ENCODE measurements at places on chromosomes 7 and 10.

- DNase-seq: no peak
Measured at GRCh38 chr10:9331583-9332008, 1277.1 kb downstream of the GATA3 start.

DNA sequence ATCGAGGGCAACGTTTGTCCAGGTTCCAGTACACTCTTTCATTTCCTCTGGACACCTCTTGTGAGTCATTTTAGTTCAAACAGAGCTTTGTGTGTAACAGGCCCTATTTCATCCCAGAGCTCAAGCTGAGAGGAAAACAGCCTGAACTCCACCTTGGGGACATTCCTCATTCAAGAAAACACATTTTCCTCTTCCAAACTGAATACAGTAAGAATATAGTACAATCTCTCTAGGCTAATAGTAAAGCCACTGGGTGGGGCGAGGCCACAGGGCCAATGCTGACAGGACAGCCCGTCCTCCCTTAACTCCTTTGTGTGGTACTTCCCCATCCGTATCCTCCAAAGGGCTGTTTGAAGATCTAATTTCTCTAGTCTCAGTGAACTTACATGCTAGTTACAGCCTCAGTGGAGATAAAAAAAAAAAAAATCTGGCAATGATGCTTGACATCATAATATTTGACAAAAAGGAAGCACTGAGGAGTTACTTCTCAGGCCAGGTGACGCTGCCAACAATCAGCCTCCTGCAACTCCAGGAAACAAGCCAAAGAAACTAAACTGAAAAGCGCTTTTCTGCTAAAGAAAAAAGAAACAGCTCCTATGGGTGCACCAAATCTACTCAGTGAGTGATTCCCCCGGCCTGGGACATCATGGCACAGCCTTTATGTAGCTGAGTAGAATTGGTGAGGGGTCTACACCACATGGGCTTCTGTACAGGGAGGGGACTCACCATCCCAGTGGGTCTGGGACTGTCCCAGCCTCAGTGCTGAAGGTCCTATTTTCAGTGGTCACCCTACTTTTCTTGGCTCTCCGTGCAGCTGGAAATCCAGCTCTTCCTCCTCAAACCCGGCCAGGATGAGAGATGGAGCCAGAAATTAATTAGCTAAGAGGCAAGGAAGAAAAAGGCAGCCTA, 238.2 kb upstream of the NEBL start:
- DNase-seq: no peak

DNA sequence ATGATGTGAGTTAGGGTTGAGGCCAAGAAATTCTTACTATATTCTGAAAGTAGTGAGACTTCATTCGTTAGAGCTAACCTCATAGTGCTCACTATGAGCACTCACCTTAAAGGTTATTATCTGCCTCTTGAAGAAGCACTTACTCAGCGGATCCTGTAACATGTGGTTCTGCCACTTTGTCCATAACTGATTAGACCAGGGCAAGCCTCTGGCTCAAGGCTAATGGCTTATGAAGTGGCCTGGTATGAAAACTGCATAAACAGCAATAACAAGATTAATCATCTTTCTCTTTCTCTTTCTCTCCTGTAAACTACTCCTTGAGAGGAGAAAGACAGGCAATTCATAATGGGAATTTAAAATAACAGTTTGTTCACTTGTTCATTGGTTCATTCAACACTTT, 82.8 kb downstream of the MAPK8 start:
- DNase-seq: no peak

GRCh38 chr7:140039066-140039465, 23.7 kb downstream of the PARP12 start:
- DNase-seq: no peak

GRCh38 chr10:115696747-115697146, 576.3 kb downstream of the GFRA1 start:
- DNase-seq: no peak

- DNase-seq: no peak
Measured at GRCh38 chr7:133549633-133550032, 296.8 kb downstream of the EXOC4 start.

DNA sequence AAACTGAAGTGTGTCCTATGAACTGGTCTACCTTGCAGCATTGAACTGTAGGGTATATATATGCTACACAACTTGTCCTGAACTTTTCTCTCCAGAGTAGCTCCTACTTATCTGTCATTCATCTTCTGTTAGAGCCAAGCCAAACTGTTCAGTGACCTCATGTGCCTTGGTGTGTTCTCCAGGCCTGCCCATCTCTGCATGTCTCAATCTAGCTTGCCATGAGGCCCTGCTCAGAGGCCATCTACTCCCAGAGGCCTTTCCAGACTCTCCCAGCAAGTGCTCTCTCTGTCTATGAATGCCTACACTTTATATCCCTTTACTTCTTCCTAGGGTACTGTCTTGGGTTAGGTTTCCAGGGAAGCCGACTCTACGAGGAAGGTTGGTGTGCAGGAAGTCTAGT, 99.8 kb upstream of the MTPN start:
- DNase-seq: no peak

DNA sequence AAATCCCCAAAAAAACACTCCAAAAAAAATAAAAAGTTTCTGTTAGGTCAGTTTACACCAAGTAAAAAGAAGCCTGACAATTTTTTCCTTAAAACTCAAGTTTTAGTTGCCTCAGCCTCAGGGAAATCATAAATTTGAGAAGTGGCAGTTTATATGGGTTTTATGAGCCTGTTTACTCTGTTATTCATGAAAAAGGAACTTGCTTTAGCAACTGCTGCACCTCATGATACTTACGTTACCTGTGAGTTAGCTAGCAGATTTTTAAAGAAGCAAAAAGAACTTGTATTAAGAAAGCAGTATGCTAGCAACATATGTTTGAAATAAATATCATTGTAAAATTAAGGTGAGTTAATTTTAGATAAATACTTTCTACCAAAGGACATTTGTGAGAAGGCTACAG, 1264.5 kb upstream of the PHF14 start:
- DNase-seq: no peak

- DNase-seq: no peak
Measured at GRCh38 chr10:29671968-29672367, 37.2 kb upstream of the SVIL start.

GRCh38 chr7:151491859-151492258, 27.8 kb downstream of the RHEB start:
- DNase-seq: no peak

GRCh38 chr10:21514129-21514817, 11.2 kb downstream of the SKIDA1 start:
- no peak for DNase-seq

- DNase-seq: no peak
Measured at GRCh38 chr7:77858278-77858677, 59.7 kb downstream of the PHTF2 start.

GRCh38 chr7:100051611-100052010, 2.0 kb downstream of the ZSCAN21 start:
- no peak for DNase-seq

- no peak for DNase-seq
Measured at GRCh38 chr7:71491336-71491735, 359.4 kb downstream of the GALNT17 start.

- no peak for DNase-seq
Measured at GRCh38 chr10:110746969-110747608, 103.0 kb downstream of the RBM20 start.

DNA sequence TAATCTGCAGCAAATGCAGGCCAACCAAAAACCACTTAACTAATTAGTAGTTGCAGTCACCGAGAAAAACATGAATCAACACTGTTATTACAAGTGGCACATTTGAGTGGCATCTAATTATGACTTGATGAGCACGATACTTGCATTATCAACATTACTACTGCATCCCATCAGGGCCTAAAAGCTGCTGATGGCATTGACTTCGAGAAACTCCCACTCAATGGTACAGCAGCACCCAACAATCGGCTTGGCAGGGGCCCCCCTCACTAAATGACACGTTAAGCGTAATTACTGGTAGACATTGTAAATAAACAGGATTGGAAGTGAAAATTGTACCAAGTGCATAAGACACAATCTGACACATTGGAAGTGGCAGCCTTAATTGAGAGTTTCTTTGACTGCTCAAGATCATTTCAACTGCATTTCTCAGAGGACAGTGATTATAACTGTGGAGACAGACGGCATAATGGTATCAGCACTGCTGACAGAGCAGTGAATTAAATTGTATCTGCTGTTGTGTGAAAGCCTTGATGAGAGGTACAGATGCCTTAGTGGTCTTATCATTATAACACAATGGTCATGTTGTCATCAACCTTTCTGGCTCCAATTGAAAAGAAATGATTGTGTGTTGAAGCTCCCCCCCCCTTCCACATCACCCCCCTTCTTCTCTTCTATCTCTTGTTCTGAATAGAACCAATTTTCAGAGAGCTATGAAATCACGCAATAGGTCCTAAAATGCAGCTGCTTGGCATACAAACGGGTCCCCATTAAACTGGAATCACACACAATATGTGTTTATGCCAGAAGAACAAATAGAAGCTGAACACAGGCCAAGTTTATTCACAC, 43.4 kb downstream of the SHTN1 start:
- no peak for DNase-seq

- DNase-seq: no peak
Measured at GRCh38 chr7:114151777-114152176, 233.0 kb upstream of the PPP1R3A start.

GRCh38 chr10:129049501-129049900, 417.5 kb upstream of the MGMT start:
- no peak for DNase-seq

DNA sequence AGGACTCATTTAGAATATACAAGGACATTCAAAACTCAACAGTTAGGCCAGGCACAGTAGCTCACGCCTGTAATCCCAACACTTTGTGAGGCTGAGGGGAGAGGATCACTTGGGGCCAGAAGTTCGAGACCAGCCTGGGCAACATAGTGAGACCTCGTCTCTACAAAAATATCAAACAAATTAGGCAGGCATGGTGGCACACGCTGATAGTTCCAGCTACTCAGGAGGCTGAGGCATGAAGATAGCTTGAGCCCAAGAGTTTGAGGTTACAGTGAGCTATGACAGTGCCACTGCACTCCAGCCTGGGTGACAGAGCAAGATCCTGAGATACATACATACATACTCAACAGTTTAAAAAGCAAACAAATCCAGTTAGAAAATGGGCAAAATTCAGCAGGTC, 44.9 kb downstream of the GNA12 start:
- DNase-seq: no peak

GRCh38 chr7:128427289-128427891, 17.6 kb upstream of the IMPDH1 start:
- no peak for DNase-seq

DNA sequence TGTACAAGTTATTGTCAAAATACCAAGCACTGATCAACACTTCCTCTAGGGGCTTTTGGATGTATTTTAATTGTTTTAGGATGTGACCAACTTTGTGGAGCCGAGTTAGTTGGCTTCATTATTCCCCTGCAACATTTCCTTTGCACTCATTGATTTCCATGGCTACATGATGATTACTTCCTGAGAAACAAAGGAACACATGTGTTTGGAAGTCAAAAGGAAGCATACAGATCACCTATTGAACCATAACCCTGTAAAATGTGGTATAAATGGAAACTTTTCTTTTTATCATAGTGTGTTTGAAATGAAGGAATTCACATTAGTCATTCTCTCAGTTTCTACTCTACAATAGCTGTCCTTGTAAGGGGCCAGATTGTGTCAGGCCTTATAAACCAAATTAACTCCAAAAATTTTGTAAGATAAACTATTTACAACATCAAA, 32.2 kb upstream of the EXOC6 start:
- no peak for DNase-seq

DNA sequence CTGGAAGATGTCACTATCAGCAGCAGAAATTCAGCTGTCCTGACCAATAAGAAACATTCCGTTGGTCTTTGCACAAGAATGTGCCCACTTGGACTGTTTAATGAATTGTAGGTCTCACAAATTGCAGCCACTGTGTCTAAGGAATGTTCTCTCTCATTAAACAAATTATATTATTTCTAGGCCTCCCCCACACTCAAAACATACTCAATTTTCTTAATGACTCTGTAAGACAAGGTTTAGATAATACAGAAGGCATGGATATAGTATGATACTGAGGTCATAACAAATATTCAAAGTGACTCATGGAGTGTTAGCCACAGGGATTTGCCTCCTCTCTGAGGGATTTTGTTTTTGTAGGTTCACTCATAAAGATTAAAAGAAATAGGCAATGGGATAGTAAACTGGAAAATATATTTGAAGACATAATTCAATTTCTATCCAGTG, 197.5 kb downstream of the PTN start:
- no peak for DNase-seq

DNA sequence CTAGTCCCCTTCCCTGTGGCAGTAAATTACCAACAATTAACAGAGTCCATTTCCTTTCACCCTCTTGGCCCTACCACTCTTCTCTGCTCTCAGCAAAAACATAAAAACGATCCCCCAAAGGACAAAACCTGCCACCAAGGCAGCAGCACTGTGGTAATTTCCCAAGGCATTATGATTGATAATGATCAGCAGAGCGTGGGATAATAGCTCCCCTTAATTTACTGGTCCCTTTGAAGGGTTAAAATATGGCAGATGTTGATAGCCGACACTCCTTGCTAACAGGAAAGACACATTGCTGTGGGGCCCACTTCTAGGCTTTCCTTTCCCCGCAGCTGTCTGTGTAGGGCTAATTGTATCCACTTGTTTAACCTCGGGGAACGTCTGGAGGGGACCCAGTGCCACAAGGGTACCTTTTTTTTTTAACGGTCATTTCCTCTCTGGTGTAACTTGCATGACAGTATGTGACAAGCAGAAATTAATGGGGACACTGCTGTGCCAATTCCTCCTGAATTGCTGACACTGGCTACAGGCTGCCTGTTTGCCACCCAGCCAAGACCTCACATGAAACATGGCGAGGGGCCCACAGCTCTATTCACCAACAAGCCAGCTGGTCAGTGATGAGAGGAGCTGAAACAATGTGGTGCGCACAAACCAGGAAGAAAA, 81.3 kb downstream of the CDK6 start:
- DNase-seq: peak; percentile 51

DNA sequence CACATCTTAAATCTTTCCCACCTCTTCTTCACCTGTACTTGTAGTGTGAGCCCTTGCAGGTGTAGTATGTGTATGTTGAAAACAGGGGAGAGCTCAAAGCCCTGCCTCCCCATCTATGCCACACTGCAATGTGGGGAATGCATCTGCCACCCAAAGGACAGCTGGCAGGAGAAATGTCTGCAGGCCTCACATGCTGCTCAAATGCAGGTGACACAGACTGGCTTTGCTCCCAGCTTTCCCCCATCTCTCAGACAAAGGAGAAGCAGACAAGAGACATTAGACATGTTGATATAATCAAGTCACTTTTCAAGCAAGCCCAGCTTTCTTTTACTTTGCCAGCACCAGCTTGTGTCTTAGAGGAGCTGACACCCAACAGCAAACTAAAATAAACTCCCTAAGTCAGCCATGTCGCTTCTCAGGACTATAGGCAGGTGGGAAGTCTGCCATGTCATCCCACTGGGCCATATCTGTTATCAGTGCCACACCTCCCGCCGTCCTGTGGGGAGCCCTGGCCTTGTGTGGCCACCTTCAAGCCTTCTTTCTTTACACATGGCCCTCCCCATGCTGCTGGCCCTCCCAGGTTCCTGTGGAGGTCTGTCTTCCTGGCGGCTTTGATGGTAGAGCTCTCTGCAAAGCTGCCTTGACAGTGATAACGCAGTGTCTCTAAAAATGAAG, 102.1 kb downstream of the CXCL12 start:
- DNase-seq: no peak
